ENCODE measurements at places on chromosomes 2 and 18. TPM values are rescaled to one million over a fixed set of nuclear protein-coding genes. Genes with fewer than 3 reads are reported as not detected.

ANKRD62 gene
- polyA plus RNA-seq = 0.10 TPM

SPDYA gene
- polyA plus RNA-seq = 3.9 TPM

- no peak for DNase-seq
Observed at GRCh38 chr18:49648811-49649210, 87.0 kb downstream of the LIPG start.

- DNase-seq = no peak
Observed at GRCh38 chr2:106010818-106011355, 183.2 kb downstream of the UXS1 start.

CYP26B1 gene
- polyA plus RNA-seq = 13.8 TPM

DNA sequence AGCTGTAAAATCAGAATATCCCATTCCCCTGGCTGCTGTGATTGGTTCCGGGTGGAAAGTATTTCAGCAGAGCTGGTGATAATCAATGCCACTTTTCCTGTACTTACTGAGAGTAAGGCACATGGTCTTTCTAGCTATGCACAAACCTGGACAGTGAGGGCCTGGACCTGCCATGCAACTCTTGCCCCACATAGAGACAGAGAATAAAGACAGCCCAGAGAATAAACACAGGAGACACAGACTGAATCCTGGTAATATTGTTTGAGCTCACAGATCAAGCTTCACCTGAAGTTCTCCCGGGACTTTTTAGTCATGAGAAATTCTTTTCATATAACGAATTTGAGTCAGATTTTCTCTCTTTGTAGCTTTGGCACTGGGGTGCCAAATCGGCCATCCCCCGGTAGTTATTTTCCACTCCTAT is 81.9 kb downstream of the ACAA2 start:
- DNase-seq = no peak

DNA sequence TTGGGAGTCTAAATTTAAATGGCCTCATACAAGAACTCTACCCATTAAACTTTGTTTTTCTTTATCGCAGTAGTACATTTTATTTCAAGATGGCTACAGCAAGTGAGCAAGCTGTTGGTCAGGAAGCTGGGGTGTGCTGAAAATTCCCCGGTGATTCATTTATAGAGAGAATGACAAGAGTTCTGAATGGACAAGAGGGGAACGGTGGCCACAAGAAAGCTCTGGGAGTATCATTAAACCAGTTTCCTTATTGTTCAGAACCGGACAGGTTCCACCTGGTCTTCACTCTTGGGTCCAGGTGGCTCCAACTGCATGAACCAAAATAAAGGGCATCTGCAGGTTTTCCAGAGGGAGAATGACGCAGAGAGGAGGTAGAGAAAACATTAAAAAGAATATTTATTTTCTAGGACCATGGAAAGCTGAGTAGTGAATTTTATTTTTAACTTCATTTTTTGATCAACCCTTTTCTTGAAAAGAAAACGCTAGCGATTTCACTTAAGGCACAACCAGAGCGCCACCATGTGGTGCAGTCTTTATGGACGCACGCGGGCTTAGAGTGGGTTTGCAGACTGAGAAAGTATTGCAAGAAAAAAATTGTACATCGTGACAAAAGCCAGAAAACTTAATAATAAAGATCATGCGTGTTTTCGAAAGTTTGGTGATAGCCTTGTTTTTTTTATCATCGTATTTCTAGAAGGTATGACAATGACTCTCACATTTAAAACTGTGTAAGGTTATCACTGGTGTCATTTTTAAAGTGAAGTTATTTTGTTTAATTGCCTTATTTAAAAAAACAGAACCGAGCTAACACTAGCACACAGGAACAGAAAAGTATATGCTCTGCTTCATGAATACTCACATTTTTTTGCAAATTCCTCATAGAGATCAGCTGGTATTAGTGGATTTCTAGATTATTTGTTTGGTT is 97.9 kb upstream of the NOL4 start:
- DNase-seq = peak; percentile 62

- no peak for DNase-seq
Observed at GRCh38 chr2:231203087-231203486, 4.7 kb downstream of the ARMC9 start.

FAM110C gene
- polyA plus RNA-seq = 15.4 TPM

DNA sequence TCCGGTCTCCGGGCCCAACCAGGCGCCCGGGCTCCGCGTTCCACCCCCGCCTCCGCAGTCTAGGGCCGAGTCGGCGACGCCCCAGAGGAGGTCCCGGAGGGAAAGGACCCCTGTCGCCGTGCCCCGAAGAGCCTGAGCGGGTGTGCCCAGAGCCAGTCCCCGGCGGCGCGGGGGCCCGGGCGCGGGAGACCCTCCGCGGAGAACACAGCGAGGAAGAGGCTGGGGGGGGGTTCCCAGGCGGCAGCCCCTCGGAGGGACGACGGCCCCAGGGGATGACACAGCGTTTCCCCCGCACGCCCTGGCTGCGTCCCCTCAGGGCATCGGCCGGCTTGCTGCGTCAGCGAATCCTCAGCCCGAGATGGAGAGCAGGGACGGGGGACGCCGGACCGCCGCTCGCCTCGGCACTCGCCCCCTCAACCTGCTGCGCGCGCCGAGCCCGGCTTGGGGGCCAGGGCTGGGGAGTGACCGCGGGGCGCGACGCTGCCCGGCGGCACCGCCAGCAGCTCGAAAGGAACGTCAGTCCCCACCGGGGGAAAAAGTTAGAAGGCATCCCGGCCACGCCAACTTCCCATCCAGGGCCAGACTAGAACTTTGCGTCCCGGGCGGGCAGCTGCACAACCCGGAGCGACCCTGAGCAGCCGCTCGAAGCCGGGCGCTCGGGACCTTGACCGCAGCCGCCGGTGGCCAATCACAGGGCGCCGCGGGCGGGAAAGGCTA is 711 bp downstream of the SFXN5 start:
- no peak for DNase-seq

DNA sequence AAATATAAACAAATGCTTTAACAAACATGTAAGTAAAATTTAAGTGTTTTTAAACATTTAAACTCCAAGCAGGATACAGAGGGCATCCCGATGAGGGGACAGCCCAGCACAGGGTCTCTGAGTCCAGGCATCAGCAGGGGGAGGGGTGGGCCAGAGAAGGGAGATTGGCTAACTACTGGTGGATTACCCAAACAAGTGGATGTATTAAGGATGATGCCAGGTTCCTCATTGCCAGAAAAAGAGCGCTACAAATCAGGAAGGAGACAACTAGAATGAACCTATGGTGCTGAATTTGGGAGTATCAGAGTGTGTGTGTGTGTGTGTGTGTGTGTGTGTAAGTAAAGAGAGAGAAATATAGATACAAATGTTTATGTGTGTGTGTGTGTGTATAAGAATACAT is 162.0 kb upstream of the RMP24 start:
- DNase-seq = no peak

DNA sequence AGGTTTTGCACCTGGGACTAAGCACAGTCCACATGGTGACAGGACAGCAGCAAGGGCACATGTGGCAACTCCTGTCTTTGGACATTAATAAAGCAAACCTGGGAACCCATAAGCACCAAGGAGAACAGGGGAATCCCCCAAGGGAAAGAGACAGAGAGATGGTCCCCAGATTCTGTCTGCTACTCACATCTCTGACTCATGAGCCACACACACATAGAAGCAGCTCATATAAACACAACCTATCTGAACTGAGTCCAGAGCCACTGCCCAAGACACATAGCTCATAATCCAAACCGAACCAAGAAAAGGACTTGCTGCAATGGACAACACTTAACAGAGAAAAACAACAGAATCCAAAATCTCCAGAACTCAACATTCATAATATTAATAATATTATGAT is 82.5 kb downstream of the OSBPL1A start:
- DNase-seq = no peak
